ENCODE measurements at places on chromosomes 1 and 21. TPM values are rescaled to one million over a fixed set of nuclear protein-coding genes. Genes with fewer than 3 reads are reported as not detected.
A peak's percentile ranks its signal among the peaks of the same experiment; 100 is the strongest.

Gene TNFAIP8L2
- total RNA-seq, result 8.3 TPM

Gene RGS1
- 12.9 TPM for total RNA-seq

Gene ANKRD65
- 10.4 TPM for total RNA-seq

Gene CRNN
- total RNA-seq, result 3.7 TPM

DNA sequence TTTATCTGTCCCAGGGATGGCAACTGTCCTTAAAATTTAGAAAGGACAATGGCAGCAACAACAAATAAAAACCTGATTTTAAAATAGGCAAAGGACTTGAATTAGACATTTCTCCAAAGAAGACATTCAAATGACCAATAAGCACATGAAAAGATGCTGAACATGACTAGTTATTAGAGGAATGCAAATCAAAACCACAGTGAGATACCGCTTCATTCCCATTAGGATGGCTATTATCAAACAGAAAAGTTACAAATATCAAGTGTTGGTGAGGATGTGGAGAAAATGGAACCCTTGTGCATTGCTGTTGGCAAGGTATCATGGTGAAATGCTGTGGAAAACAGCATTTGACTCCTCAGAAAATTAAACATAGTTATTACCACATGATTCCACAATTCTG, 120.7 kb downstream of the CRB1 start:
- DNase-seq, result no peak
- no peaks in the 10 kb centered on the region for H3K27me3 ChIP-seq
- no peaks in the 10 kb centered on the region for H3K4me1 ChIP-seq
- no peak overlapping the region for H3K4me3 ChIP-seq

DNA sequence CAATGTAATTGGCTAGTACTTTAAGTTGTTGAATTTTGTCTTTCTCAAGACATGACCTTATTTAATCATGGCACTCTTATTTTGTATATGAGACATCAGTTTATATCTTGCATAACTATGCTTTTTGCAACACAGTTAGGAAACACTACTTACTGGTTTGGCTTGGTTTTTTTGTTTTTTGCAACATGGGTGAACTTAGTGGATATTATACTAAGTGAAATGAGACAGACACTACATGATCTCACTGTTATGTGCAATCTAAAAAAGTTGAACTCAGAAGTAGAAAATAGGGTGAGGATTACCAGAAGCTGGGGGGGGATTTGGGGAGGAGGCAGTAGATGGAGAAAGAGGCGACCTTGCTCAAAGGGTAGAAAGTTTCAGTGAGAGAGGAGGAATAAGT, 132.1 kb downstream of the PLA2G4A start:
- no peak overlapping the region for H3K4me3 ChIP-seq
- no peaks in the 10 kb centered on the region for H3K36me3 ChIP-seq
- H3K4me1 ChIP-seq, result no peaks in the 10 kb centered on the region
- no peak for DNase-seq
- no peaks in the 10 kb centered on the region for H3K27me3 ChIP-seq
- no peak overlapping the region for H3K27ac ChIP-seq

DNA sequence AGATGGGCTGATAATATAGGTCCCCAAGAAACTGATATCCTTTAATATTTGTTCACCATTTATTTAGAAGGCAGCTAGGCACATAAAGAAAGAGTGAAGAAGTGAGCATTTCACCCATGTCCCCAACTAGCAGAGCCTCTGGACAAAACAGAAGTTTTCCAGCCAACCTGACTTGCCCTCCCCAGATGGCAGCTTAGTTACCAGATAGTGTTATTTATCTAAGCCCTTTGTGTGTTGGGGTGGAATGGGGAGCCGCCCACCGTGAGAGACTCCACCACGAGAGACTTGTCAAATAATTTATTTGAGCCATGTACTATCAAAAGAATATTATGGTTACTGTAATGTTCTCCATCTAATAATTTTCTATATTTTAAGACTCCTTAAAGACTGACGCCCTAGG, 54.9 kb upstream of the C1orf198 start:
- no peak overlapping the region for H3K27ac ChIP-seq
- peaks cover 100% of the 10 kb centered on the region for H3K36me3 ChIP-seq
- H3K27me3 ChIP-seq, result no peaks in the 10 kb centered on the region
- no peak for DNase-seq
- no peaks in the 10 kb centered on the region for H3K4me1 ChIP-seq

- H3K36me3 ChIP-seq, result peaks cover 9% of the 10 kb centered on the region
- no peaks in the 10 kb centered on the region for H3K4me1 ChIP-seq
- peaks cover 2% of the 10 kb centered on the region for H3K27me3 ChIP-seq
- no peak overlapping the region for H3K27ac ChIP-seq
- H3K4me3 ChIP-seq, result no peak overlapping the region
Measured at GRCh38 chr1:34800214-34800613, 7.4 kb downstream of the GJA4 start.

DNA sequence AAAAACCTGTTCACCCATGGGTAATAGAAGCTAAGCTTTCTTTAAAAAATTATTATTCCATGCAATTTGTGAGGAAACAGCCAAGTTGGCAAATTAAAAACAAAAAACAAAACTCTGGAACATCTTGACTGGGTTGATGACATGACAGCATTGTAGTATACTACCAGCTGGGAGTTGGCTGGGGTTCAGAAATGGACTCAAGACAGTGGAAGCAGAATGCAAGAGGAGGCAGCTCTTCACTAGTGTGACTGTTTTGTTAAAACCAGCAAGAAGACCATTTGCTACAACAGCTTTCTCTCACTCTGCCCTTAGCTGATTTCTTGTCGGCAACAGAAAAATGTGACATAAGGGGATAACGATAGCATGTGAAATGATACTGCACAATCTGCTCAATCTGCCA, 1298.9 kb upstream of the ADGRL4 start:
- no peak overlapping the region for H3K27ac ChIP-seq
- H3K4me3 ChIP-seq, result no peak overlapping the region
- no peaks in the 10 kb centered on the region for H3K27me3 ChIP-seq
- no peaks in the 10 kb centered on the region for H3K36me3 ChIP-seq

GRCh38 chr21:27429710-27430341, 462.9 kb upstream of the ADAMTS5 start:
- peak overlapping the region; percentile 16 for H3K27ac ChIP-seq
- no peaks in the 10 kb centered on the region for H3K27me3 ChIP-seq
- no peak for DNase-seq
- no peak overlapping the region for H3K4me3 ChIP-seq
- H3K36me3 ChIP-seq, result no peaks in the 10 kb centered on the region

DNA sequence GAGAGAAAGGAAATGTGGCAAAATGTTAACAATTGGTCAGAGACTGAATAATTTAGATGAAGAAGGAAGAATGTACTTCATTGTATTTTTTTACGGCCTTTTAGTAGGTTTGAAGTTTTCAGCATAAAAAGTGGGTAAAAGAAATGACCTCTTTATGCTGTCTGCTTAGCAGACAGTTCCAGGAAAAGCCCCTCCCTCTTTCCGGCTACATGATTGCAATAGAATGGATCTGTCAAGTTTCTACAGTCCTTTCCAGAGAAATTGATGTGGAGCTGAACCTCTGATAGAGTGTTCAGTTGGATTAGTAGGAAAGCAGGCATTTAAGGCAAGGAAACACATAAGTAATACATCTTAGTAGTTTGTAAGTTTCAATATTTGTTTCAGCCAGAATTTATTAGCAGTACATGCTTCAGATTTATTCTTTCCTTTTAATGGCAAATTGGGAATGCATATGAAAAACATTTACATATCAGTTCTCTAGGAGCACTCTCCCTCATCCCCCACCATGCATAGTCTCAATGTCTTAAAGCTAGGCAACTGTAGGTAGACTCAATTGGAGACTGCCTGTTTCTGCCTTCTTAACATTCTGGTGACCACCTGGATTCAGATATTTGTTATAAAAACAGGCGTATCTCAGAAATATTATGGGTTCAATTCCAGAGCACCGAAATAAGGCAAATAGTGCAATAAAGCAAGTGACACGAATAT, 36.4 kb downstream of the HS2ST1 start:
- H3K27me3 ChIP-seq, result no peaks in the 10 kb centered on the region
- no peak for DNase-seq
- no peak overlapping the region for H3K27ac ChIP-seq

DNA sequence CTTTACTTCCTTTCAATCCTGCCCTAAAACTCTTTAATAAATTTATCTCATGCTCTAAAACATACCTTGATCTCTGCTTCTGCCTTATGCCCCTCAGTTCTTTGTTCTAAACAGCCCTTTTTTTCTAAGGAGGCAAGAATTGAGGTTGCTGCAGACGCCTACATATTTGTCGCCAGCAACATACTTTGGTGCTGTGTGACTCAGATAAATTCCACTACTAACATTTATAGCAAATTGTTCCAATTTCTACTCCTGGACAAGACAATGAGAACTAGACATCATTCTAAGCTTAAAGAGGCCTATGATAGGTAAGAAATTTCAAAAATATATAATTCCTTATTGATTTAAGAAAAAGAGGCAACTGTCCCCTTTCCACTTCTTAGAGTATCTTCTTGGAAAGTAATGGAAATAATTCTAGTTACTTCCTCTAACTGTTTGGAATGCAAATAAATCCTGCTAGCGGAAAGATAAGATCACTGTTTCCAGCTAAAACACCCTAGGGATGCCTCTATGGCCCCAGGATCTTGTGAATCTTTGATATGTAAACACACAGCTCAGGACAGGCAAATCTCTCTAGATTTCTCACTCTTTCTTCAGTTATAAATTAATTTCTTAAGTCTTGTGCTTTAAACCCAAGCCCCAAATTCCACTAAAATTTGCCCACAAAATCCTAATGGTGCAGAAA, 869.1 kb downstream of the KCNT2 start:
- H3K4me1 ChIP-seq, result no peaks in the 10 kb centered on the region
- no peak overlapping the region for H3K27ac ChIP-seq
- no peak for DNase-seq
- H3K27me3 ChIP-seq, result no peaks in the 10 kb centered on the region

GRCh38 chr1:229101011-229101871, 169.7 kb upstream of the RAB4A start:
- no peaks in the 10 kb centered on the region for H3K27me3 ChIP-seq
- no peak overlapping the region for H3K4me3 ChIP-seq
- no peak for DNase-seq
- no peaks in the 10 kb centered on the region for H3K4me1 ChIP-seq
- H3K36me3 ChIP-seq, result no peaks in the 10 kb centered on the region
- H3K27ac ChIP-seq, result no peak overlapping the region

Gene HENMT1
- total RNA-seq, result 0.83 TPM

DNA sequence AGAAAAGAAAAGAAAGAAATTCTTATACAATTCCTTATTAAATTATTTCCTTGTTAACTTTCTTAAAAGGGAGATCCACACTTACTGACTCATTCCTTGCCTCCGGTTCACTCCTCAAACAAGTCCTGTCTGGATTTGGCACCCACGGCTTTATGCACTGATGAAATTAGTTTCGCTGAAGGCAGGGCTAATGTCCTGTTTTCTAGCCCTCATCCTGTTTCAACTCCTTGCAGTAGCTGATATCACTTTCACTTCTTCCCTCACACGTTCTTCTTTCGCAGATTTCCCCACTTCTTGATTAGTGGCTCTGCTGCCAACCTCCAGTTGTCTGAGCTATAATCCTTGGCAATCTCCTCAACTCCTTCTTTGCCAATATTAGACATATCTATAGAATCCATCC, 215.2 kb downstream of the URB2 start:
- no peak for DNase-seq
- H3K4me3 ChIP-seq, result no peak overlapping the region
- H3K4me1 ChIP-seq, result peaks cover 8% of the 10 kb centered on the region

Gene ALG14
- 0.83 TPM for total RNA-seq

- H3K27me3 ChIP-seq, result no peaks in the 10 kb centered on the region
- H3K4me3 ChIP-seq, result no peak overlapping the region
- H3K4me1 ChIP-seq, result peaks cover 11% of the 10 kb centered on the region
- H3K36me3 ChIP-seq, result no peaks in the 10 kb centered on the region
- no peak overlapping the region for H3K27ac ChIP-seq
Measured at GRCh38 chr1:67691712-67692111, 6.7 kb downstream of the GADD45A start.

DNA sequence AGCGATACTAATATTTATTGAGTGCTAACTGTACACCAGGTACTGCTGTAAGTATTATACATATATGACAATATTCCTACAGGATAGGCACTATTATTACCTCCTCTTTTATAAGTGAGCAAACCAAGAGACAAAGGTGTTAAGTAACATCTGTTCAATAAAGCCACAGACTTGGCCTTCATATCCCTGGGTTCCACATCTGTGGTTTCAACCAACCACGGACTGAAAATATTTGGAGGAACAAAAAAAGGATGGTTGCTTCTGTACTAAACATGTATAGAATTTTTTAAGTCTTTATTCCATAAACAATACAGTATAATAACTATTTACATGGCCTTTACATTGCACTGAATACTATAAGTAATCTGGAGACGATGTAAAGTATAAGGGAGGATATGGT, 95.1 kb downstream of the RERE start:
- no peak overlapping the region for H3K4me3 ChIP-seq
- no peak for DNase-seq
- H3K27me3 ChIP-seq, result no peaks in the 10 kb centered on the region
- peaks cover 51% of the 10 kb centered on the region for H3K4me1 ChIP-seq
- no peak overlapping the region for H3K27ac ChIP-seq

DNA sequence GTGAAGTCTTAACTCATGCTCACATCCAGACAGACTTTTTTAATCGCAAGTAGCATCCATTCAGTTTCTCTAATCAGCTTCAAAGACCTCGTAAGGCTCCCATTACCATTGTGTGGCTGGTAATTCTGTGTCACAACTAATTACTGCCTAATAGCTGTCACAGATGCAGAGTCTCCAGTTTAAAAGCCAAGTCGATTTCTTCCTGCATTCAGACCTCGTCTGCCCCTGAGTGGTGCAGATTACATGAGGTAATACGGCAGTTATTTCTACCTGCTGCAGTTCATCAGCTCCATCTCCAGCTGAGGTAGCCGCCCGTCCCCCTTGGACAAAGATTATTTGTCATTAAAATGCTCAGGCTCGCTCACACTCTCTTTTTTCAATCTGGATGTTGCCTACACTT, 34.4 kb upstream of the OLIG2 start:
- DNase-seq, result peak; percentile 45
- H3K27me3 ChIP-seq, result peaks cover 44% of the 10 kb centered on the region
- H3K4me3 ChIP-seq, result no peak overlapping the region
- H3K27ac ChIP-seq, result no peak overlapping the region
- H3K36me3 ChIP-seq, result no peaks in the 10 kb centered on the region

DNA sequence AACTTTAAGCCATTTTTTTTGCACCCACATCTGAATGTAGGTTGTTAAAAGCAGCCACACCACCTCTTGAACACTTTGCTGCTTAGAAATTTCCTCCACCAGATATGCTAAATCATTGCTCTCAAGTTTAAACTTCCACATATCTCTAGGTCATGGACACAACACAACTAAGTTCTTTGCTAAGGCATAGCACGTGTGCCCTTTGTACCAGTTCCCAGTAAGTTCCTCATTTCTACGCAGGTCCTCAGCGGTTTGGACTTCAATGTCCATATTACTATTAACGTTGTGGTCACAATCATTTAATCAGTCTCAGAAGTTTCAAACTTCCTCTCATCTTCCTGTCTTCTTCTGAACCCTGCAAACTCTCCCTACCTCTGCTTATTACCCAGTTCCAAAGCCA, 661.6 kb upstream of the PKN2 start:
- no peaks in the 10 kb centered on the region for H3K27me3 ChIP-seq
- no peaks in the 10 kb centered on the region for H3K4me1 ChIP-seq
- H3K36me3 ChIP-seq, result no peaks in the 10 kb centered on the region

Measured in esophagus muscularis mucosa (tissue), 4 donors.